ENCODE measurements at places on chromosomes 2 and 18.

DNA sequence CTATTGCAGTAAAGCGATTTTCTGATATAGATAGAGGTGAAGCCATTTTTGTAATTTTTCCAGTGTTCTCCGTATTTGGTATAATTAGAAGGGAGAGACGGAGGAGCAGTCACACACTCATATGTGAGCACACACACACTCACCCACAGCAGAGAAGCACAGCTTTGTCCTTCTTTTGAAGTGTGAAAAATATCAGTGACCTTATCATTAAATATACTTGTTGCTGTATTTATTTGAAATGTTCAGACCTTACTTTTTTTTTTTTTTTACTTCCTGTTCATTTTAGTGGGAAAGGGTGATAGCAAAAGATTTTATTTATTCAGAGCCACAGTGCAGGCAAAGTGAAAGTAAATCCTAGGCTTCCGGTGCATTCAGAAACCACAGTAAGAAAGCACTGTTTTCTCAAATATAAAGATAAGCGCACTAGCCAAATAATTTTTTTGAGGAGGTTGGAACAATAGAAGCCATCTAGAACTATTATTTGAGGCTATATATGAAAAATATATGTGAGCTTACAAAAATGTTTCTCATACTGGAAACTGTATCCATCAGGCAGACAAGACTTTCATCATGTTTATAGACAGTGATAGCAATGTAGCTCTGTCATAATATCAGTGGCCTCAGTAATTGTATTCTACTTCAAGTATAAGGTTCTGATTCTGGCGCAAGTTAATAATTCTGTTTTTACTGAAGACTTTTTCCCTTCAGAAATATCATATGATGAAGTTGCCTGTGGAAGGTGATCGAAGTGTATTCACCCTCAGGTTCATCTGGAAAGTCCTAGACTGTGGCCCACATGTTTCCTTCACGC lies 37.2 kb downstream of the TSHZ1 start:
- DNase-seq: no peak

- DNase-seq: no peak
Measured at GRCh38 chr18:23643815-23644490, 18.8 kb downstream of the ANKRD29 start.

DNA sequence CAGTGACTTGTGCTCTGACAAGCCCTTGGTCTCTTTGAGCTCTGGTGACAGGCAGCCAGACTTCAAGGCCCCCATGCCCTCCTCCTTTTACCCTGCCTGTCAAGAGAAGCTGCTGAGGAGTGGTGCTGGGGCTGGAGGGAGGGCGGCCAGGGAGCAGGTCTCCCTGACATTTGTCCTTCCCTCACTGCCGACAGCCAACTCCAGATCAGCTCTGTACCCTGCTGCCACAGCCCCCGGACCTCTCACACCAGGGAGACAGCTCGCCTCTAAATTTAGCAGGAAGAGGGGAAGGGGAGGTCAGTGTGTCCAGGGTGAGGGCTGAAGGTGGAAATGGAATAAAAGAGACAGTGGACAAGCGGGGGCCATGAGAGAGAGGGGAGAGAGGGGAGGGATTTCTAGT lies 155.8 kb downstream of the TDRD15 start:
- no peak for DNase-seq

- no peak for DNase-seq
Measured at GRCh38 chr2:239392072-239392357, 8.8 kb downstream of the HDAC4 start.

- peak; percentile 26 for DNase-seq
Measured at GRCh38 chr2:238569507-238570195, 142.9 kb downstream of the ASB1 start.

- no peak for DNase-seq
Measured at GRCh38 chr2:171205551-171205950, 44.9 kb upstream of the TLK1 start.

- no peak for DNase-seq
Measured at GRCh38 chr2:201890453-201890852, 84.1 kb downstream of the CDK15 start.

DNA sequence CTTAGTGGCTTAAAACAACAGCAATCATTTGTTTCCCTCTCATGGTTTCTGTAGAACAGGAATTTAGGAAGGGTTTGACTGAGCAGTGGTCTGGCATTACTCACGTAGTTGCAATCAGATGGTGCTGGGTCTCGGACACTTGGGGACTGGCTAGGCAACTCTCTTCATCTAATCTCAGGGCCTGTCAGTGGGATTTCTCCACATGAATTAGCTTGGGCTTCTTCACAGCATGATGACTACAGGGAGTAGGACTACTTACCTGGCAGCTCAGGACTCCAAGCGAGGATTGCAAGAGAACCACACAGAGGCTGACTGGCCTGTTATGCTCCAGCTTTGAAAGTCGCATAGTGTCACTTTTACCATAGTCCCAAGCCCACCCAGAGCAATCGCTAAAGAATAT lies 125.1 kb downstream of the TTC27 start:
- DNase-seq: no peak

DNA sequence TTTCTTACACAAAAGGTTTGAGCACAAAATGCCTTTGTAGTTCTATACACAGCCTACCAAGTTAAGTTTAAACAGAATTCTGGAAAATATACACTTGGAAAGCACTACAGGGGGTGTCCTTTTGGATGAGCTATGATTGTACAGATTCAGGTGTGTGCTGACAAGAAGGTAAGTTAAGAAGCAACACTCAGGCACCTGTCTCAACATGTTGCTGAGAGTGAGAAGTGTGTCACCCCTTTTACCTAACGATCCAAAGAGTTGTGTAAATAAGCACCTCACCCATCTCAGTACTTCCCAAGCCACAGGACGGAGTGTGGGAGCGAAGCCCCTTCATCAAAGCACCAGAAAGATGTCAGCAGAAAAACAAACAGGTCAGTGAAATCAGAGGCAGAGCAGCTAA lies 109.5 kb upstream of the DAPL1 start:
- no peak for DNase-seq

- DNase-seq: no peak
Measured at GRCh38 chr2:195998070-195998469, 70.6 kb downstream of the DNAH7 start.

GRCh38 chr18:74155276-74155675 lies 7.0 kb downstream of the TIMM21 start:
- no peak for DNase-seq

DNA sequence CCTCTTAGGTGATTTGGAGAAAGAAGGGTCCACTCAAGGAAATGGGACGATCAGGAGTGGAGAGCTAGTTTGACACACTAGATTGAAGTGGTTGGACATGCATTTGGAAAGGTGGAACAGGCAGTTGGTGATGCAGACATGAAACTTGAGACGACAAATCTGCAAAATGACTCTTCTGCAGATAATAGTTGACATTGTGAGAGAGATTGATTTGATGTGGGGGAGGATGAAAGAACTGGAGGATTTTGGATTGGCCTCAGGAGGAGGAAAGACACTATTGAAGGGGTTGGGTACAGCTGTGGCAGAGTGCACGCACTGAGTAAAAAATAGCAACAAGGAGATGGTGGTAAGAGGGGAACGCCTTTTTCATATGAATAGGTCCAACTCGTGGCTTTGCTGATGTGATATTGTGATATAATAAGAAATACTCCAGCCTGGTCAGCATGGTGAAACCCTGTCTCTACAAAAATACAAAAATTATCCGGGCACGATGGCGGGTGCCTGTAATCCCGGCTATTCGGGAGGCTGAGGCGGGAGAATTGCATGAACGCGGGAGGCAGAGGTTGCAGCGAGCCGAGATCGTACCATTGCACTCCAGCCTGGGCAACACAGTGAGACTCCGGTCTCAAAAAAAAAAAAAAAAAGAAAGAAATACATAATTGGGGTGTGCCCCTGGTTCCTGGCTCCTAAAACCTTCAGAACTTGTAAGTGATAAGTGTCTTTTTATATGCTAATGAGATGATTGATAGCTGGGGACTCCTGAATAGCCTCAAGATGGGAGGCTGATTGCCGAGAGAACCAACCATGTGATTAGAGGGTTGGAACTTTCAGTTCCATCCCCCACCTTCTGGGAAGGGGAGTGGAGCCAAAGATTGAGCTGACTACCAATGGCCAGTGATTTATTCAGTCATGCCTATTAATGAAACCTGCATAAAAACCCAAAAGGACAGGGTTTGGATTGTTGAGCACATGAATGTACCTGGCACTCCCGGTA lies 9.7 kb downstream of the TTLL4 start:
- no peak for DNase-seq

GRCh38 chr2:18750672-18751554 lies 161.5 kb upstream of the NT5C1B start:
- no peak for DNase-seq

GRCh38 chr2:101679801-101680487 lies 17.6 kb upstream of the MAP4K4 start:
- no peak for DNase-seq

- no peak for DNase-seq
Measured at GRCh38 chr2:77512507-77512906, 9.7 kb downstream of the LRRTM4 start.

GRCh38 chr18:54960197-54960596 lies 936 bp upstream of the CCDC68 start:
- no peak for DNase-seq

GRCh38 chr2:208037564-208038487 lies 12.5 kb upstream of the PLEKHM3 start:
- DNase-seq: no peak

DNA sequence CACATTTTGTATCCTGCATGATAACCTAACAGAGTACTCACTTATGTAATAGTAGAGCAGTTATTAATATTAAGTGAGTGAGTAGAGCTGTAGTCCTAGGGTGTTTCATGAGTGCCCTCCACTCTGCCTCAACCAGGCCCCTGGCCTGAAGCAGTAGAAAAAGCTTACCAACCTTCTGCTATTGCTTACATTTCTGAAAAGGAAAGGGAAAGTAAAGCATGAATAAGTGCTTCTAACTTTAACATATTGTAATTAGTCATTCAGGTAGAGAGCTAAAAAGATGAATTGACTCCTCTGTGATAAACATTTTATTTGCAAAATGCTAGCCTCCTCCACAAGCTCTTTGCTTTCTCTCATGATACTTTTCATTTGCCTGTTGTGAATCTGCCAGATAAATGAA lies 94.7 kb upstream of the RPE start:
- no peak for DNase-seq

DNA sequence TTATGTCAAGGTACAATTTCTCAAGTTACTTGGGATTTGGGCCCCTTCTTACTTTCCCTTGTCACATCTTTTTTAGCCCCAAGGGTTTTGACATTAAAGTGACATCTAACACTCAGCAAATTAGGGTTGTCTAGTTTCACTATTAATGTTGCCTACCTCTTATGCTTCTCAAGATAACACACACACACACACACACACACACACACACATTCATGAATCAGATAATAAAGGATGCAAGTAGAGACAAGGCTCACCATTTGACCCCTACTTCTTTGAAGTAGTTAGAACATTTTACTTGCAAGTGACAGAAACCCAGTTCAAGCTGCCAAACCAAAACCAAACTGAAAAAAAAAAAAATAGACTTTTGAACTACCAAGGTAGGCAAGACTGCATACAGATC lies 138.8 kb downstream of the TRIB2 start:
- DNase-seq: no peak

GRCh38 chr2:234679301-234679740 lies 182.4 kb upstream of the ARL4C start:
- DNase-seq: no peak

DNA sequence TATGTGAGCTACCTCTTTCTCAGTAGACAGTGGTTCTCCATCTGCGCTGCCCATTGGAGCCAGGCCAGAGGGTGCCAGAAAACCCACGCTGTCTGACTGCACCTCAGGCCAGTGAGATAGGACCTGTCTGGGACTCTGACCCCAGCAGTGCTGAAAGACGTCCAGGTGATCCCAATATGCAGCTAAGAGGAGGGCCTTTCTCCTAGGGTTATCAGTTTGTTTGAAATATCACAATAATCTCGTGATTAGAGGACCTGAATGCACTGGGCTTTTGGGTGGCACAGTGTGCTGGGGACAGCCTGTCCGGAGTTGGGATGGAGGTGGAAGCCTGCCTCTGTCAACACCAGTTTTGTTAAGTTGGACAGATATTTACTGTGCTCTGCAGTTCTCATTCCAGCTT lies 216.3 kb downstream of the LDLRAD4 start:
- no peak for DNase-seq

GRCh38 chr2:110780461-110780860 lies 48.1 kb downstream of the ACOXL start:
- DNase-seq: no peak

DNA sequence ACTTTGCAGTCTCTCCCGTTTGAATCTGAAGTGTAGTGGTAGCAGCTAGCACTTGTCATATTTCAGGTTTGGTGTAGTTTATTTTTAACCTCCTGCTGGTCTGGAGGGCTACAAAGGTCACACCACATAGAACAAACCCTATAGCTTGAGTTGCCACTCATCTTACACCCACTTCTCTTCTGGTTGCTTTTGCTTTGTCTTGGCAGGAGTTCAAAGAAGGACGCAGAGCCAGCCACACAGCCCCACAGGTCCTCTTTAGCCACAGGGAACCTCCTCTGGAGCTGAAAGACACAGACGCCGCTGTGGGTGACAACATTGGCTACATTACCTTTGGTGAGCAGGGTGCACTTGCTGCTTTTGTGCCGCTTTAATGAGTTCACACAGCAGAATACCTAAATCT lies 15.6 kb upstream of the GPBAR1 start:
- DNase-seq: no peak

DNA sequence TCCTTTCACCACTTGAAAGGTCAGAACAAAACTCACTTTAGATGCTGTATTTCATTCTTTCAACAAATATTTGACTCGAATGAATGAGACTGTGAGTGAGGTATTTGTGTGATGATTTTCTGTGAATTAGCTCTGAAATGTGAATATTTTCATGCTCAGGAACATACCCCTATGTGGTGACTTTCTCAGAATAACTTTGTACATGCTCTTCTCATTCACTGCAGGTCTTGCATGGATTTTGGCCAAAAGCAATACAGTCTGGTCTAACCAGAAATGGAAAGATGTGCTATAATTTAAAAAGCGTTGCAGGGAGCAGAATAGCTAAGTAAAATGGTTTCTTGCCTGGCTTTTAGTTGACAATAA lies 75.5 kb downstream of the MYCN start:
- no peak for DNase-seq

GRCh38 chr2:235414422-235414821 lies 79.4 kb upstream of the AGAP1 start:
- DNase-seq: no peak

DNA sequence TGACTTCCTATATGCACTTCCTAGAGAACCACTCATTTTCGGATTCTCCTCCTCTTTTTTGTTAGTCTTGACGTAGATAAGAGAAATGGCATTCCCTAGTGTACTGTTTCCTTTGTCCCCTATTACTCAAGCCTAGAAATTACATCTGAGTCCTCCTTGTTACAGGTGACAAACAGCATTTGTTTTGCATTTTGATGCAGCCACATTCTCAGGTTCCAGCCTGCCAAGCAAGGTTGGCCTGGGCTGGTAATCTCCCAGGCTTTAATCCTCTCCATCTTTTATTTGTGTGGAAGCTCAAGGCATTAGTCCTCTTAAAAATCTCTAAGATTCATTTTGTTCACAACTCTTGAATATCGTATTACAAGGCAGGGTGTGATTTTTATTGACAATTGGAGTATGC lies 318.0 kb upstream of the NRP2 start:
- DNase-seq: no peak

Data from RWPE2 (cell line).